Mesenchymal stem cell (in vitro differentiated cells and primary cell): ENCODE measurements at places on chromosomes 13 and 19.

DNA sequence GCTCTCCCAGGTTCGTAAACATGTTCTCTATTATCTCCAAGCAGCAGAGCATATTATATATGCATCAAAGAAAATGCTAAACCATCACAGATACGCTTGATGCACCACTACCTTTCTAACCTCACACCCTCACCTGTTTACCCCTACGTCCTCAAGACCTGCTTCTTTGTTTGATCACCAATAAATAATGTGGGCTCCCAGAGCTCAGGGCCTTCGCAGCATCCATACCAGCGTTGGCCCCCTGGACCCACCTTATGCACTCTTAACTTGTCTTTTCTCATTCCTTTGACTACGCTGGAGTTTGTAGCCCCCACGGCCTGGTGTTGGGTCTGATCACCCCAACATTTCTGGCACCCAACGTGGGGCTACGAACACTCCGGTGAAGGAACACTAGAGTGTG, 10.0 kb upstream of the ZNF443 start:
- no peaks in the 10 kb centered on the region for H3K4me1 ChIP-seq
- H3K4me3 ChIP-seq, result no peak overlapping the region
- no peaks in the 10 kb centered on the region for H3K27me3 ChIP-seq
- no peak overlapping the region for H3K27ac ChIP-seq
- H3K36me3 ChIP-seq, result no peaks in the 10 kb centered on the region

GRCh38 chr13:26362261-26362660, 108.3 kb downstream of the CDK8 start:
- no peaks in the 10 kb centered on the region for H3K4me1 ChIP-seq
- no peak overlapping the region for H3K4me3 ChIP-seq
- no peaks in the 10 kb centered on the region for H3K36me3 ChIP-seq
- H3K27me3 ChIP-seq, result no peaks in the 10 kb centered on the region

DNA sequence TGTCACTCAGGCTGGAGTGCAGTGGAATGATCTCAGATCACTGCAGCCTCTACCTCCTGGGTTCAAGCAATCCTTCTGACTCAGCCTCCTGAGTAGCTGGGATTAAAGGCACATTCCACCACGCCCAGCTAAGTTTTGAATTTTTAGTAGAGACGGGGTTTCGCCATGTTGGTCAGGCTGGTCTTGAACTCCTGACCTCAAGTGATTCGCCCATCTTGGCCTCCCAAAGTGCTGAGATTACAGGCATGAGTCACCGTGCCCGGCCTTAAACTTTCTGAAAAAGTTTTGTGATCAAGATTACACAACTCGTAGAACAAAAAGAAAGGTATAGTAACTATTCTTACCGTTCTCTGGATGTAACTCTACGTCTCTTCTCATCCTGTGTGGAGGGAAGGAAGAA, 21.2 kb downstream of the DNMT1 start:
- H3K4me3 ChIP-seq, result no peak overlapping the region
- H3K27ac ChIP-seq, result no peak overlapping the region
- DNase-seq, result peak; percentile 12

DNA sequence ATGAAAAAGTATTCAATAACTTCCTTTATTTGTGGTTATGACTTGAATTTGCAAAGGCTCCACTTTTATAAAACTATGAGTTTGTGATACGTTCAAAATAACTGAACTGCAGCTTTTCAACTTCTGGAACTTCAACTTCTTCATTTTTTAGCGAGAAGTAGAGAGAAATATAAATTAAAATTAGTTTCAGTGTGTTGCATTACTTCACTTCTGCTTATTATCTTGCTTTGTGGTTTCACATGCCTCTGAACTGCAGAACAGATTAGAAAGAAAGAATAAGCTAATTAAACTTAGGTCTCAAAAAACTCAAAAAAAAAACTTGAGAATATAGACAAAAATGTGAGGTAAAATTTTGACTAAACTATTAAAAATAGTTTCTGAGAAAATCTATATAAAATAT, 1073.4 kb downstream of the PCDH17 start:
- no peak overlapping the region for H3K4me3 ChIP-seq
- no peak for DNase-seq
- no peaks in the 10 kb centered on the region for H3K36me3 ChIP-seq
- H3K27ac ChIP-seq, result no peak overlapping the region
- no peaks in the 10 kb centered on the region for H3K27me3 ChIP-seq

DNA sequence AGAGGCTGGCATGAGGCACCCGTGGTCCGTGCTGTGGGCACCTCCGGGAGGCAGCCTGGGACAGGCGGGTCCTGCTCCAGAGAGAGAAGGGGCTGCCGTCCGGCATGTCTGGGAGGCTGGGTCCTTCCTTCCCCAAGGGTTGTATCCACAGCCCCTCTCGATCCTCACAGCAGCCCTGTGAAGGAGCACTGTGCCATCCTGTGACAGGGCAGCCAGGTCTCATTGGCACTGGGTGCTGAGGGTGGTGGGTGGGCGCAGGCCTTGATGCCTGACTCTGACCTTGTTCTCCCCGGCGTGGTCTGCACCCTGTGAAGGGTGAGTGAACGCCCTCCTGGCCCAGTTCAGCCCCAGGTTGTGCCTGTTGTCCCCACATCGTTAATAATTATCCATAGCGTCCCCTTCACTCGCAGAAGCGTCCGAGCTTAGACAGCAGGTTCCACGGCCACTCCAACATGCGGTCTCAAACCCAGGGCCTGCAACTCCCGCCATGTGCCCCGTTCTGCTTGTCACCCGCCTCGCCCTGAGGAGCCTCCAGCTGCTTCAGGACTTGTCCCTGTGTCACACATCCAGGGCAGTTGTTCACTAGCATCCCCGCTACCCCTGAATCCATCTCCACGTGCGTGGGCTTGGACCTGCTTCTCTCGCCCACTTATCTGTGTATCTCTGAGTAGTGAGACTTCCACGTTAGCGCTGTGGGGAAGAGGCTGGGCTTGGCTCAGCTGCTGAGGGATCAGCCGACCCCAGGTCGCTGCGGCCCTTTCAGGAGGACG, 10.6 kb downstream of the ATP11A start:
- no peak for DNase-seq
- H3K27me3 ChIP-seq, result no peaks in the 10 kb centered on the region
- H3K27ac ChIP-seq, result no peak overlapping the region
- no peak overlapping the region for H3K4me3 ChIP-seq

- H3K4me1 ChIP-seq, result peaks cover 12% of the 10 kb centered on the region
- no peaks in the 10 kb centered on the region for H3K27me3 ChIP-seq
- no peak for DNase-seq
- H3K27ac ChIP-seq, result no peak overlapping the region
- no peak overlapping the region for H3K4me3 ChIP-seq
- H3K36me3 ChIP-seq, result no peaks in the 10 kb centered on the region
These were observed 4.1 kb upstream of the ARL11 start for GRCh38 chr13:49624229-49624628.

DNA sequence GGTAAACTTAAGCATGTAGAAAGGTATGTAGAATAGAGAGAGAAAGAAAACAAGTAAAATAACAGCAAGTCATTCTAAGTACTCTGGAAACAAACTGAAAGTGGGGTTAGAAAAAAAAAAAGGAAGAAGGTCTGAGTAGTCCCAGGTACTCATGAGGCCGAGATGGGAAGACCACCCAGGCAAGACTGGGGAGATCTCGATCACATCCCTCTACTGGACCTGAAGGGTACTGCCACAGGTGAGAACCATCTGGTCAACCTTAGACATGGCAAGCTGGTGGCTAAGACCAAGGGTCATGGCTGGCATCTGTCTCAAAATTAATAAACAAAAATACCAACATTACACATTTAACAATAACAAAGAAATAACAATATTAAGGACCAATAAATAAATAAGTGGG, 36.3 kb upstream of the ZNF724 start:
- no peaks in the 10 kb centered on the region for H3K4me1 ChIP-seq
- H3K27ac ChIP-seq, result no peak overlapping the region
- no peaks in the 10 kb centered on the region for H3K27me3 ChIP-seq
- no peaks in the 10 kb centered on the region for H3K36me3 ChIP-seq
- DNase-seq, result no peak
- no peak overlapping the region for H3K4me3 ChIP-seq

DNA sequence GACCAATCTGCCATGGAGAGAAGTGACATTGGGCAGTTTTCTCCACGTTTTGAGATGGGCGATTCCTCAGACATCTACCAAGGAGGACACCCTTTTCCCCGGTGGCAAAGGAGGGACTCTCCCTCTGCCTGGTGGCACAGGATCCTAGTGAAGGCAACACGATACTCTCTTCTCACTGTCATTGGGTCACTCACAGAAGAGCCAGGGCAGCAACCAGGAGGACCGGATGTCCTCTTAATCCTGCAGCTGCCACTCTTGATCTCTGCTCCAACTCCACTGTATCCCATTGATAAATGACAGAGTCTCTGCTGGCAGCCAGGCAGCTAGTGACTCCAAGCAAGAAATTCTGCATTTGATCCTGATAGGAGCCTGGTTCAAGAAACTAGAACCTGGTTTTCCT, 42.2 kb downstream of the COL4A2 start:
- no peaks in the 10 kb centered on the region for H3K36me3 ChIP-seq
- H3K4me3 ChIP-seq, result no peak overlapping the region
- H3K4me1 ChIP-seq, result peaks cover 33% of the 10 kb centered on the region
- no peaks in the 10 kb centered on the region for H3K27me3 ChIP-seq
- DNase-seq, result no peak

GRCh38 chr19:33683881-33684537, 62.3 kb downstream of the CHST8 start:
- H3K4me1 ChIP-seq, result no peaks in the 10 kb centered on the region
- no peak for DNase-seq
- no peak overlapping the region for H3K4me3 ChIP-seq
- no peak overlapping the region for H3K27ac ChIP-seq
- H3K27me3 ChIP-seq, result peaks cover 44% of the 10 kb centered on the region

DNA sequence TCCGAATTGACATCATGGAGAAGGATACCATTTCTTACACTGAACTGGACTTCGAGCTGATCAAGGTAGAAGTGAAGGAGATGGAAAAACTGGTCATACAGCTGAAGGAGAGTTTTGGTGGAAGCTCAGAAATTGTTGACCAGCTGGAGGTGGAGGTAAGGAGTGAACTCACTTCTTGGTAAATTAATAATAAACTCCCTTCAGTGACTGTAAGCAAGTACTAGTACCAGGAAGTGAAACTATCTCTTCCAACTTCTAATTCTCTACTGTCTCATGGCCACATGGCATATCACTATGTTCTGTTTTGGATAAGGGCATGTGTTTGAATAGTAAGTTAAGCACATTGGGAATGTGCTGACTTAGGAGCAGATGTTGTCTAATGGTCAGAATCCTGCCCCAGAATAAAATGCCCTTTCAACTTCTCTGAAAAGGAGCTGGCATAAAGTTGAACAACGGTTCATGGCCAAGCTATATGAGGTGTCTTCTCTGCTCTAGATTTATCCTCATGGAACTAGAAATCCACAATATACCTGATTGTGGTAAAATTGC, 13.4 kb downstream of the OLFM4 start:
- no peaks in the 10 kb centered on the region for H3K27me3 ChIP-seq
- no peak for DNase-seq
- no peak overlapping the region for H3K4me3 ChIP-seq
- H3K27ac ChIP-seq, result no peak overlapping the region

- DNase-seq, result no peak
- peaks cover 15% of the 10 kb centered on the region for H3K36me3 ChIP-seq
- no peak overlapping the region for H3K4me3 ChIP-seq
These were observed 44.2 kb downstream of the CEBPG start for GRCh38 chr19:33417751-33418150.

DNA sequence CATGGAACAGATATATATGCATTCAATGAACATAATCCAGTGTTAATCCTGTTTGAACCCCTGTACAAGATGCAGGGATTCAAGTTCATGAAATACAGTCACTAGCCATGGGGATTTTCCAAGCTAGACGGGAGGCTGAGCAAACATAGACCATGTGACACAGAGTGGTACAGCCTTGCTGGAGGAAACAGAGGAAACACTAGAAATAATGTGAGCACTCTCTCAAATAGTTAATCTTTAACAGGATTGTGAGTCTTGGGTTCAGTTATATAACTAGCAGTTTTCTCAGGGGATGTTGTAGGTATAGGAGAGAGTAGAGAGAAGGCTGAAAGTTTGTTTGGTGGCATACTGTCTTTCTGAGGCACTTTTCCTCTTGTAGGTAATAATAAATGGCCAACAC, 13.9 kb upstream of the LGALS16 start:
- no peaks in the 10 kb centered on the region for H3K27me3 ChIP-seq
- no peak overlapping the region for H3K4me3 ChIP-seq
- H3K4me1 ChIP-seq, result no peaks in the 10 kb centered on the region

GRCh38 chr19:17525141-17525540, 13.7 kb downstream of the PGLS start:
- H3K4me3 ChIP-seq, result no peak overlapping the region
- H3K27me3 ChIP-seq, result peaks cover 14% of the 10 kb centered on the region
- no peak overlapping the region for H3K27ac ChIP-seq
- H3K4me1 ChIP-seq, result peaks cover 2% of the 10 kb centered on the region
- no peak for DNase-seq

- peaks cover 3% of the 10 kb centered on the region for H3K4me1 ChIP-seq
- no peak overlapping the region for H3K27ac ChIP-seq
- peaks cover 3% of the 10 kb centered on the region for H3K36me3 ChIP-seq
- no peak overlapping the region for H3K4me3 ChIP-seq
These were observed 702.8 kb downstream of the LIG4 start for GRCh38 chr13:107512551-107512950.

DNA sequence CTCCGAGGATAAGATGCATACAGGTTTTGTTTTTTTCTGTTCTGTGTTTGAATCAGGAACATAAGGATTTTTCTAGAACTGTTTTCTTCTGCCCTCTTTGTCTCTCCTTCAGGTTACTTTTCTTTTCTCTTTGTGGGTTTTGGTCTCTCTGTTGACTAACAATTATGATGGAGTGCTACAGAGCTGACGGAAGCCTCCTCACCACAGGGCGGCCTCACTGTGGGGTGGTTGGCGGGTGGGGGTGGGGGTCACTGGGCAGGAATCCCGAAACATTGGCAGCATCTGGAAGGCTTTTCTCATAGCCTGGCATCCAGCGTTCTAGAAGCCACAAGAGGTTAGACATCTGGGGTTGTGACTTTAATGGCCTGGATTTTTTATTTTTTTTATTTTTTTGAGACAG, 12.0 kb upstream of the MATK start:
- peaks cover 8% of the 10 kb centered on the region for H3K4me1 ChIP-seq
- no peak overlapping the region for H3K27ac ChIP-seq
- H3K4me3 ChIP-seq, result no peak overlapping the region
- H3K27me3 ChIP-seq, result peaks cover 34% of the 10 kb centered on the region
- no peaks in the 10 kb centered on the region for H3K36me3 ChIP-seq
- DNase-seq, result no peak
